ENCODE measurements at places on chromosomes 5 and 9.

GRCh38 chr5:131112424-131112823, 52.6 kb downstream of the HINT1 start:
- DNase-seq: no peak

DNA sequence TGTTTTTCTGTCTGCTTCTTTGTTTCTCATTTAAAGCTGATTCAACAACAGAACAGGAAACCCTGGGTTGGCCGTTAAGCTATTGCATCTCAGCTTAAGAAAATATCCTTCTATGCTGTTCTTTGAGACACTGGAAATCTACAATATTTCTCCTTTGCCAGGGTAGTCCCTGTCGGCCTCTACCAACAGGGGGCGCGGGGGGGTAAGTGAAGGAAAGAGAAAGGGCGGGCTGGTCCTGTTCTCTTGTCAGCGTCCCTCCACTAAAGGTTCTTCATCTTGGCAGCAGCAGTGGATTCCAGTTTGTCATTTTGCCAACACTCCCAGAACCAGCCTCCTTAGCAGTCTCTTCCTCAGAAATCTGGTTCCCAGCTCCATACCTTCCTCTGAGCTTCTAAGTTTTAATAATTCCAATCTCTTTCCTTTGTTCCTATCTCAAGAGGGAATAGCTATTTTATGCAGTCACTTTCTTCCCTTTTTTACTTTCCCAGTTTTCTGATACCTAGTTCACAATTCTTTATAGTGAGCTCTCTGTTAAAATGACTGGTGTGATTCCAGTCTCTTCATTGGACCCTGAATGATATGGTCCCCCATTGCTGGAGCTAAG, 222.3 kb downstream of the GLIS3 start:
- no peak for DNase-seq

DNA sequence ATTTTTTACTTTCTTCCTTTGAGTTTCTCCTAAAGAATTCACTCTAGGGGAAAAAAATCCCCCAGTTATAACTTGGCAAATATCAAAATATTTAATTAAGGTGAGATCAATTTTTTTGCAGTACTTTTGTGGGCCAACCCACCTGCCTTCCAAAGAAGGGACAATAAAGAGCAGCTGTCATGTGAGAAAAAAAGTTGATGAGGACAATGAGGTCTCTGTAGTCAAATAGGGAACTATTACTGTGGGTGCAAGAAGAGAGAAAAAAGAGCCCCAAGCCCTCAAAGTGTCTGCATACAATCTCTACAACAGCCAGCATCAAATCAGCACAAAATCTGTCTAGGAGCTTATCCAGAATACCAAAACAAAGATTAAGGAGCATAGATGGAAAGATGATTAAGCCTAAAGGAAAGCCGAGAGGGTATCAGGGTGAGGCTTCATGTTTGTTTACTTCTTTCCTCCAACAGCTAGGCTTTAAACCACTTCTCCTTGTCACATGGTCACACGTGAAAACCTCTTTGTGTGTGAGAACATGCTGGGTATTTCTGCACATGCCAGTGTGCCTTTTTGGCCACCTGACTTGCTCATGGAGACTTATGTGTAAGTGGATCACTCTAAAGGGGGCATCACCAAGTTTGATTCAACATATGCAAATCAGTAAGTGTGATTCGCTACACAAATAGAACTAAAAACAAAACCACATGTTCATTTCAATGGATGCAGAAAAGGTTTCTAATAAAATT, 19.2 kb upstream of the FYB1 start:
- DNase-seq: no peak

DNA sequence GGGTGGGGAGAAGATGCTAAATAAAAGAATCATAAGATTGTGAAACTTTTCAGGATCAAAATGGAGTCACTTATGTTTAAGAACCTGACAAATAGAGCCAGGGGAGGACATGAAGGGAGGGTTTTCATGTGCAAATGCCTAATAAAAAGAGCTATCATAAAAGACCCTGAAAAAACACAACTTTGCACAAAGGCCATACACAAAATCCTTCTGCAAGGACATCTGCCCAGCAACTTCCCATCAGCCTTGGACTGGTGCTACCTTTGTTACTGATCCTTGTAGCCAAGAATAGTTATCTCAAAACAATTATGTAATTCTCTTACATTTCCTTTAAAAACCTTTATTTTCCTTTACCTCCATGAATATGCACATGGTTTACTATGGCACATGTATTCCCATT, 63.0 kb downstream of the APBA1 start:
- no peak for DNase-seq

DNA sequence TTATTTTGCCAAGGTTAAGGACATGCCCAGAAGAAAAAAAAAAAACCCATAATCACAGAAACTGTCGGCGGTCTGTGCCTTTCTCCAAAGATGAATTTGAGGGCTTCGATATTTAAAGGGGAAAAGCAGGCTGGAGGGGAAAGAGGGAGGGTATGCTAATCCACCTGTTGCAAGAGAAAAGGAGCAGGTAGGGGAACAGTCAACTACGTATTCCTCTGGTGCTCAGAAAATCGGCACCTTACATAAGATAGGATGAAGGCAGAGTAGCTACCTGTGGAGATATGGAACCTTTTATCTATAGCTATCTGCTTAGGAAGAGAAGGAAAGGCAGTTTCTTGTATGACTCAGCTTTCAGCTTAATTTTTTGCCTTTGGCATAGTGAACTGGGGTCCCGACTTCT, 77.7 kb downstream of the PTCD2 start:
- no peak for DNase-seq

DNA sequence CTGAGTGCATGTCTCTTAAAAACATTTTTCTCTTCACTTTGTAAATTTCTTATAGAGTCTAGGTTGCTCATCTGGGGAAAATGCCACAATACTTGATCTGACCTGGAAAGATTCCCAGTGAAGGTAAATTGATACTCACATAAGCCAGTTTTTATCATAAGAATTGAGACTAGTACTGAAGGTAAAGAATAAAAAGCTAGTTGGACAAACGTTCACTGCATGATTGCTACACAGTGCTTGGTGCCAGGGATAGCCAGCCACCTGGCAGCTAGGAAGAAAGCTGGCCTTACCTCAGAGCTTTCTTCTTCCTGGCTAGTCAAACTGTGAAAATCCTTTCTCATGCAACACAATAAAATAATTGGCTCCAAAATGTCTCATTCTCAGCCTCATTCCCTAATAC, 77.1 kb downstream of the MUSK start:
- no peak for DNase-seq

GRCh38 chr5:141823056-141823455, 55.2 kb downstream of the PCDH1 start:
- DNase-seq: no peak

GRCh38 chr5:17065458-17065857, 129.4 kb upstream of the MYO10 start:
- DNase-seq: no peak
